ENCODE measurements at places on chromosomes 3 and 15. TPM values are rescaled to one million over a fixed set of nuclear protein-coding genes. Genes with fewer than 3 reads are reported as not detected.

Gene NANOGP8
- total RNA-seq, result not detected

Gene CPOX
- total RNA-seq, result 10.3 TPM

Gene NR2F2
- 21.0 TPM for total RNA-seq

Gene BFSP2
- total RNA-seq, result not detected

Gene DNAJB11
- total RNA-seq, result 34.3 TPM

GRCh38 chr3:80227216-80227615 lies 459.4 kb upstream of the ROBO1 start:
- no peak for DNase-seq

Gene COL7A1
- 26.5 TPM for total RNA-seq

- DNase-seq, result no peak
Observed at GRCh38 chr3:40585381-40586016, 60.7 kb downstream of the ZNF621 start.

- DNase-seq, result no peak
Observed at GRCh38 chr15:92906020-92906419, 5.9 kb downstream of the CHD2 start.

Gene FBXW12
- not detected for total RNA-seq

- no peak for DNase-seq
Observed at GRCh38 chr15:94263341-94264273, 32.2 kb downstream of the MCTP2 start.

DNA sequence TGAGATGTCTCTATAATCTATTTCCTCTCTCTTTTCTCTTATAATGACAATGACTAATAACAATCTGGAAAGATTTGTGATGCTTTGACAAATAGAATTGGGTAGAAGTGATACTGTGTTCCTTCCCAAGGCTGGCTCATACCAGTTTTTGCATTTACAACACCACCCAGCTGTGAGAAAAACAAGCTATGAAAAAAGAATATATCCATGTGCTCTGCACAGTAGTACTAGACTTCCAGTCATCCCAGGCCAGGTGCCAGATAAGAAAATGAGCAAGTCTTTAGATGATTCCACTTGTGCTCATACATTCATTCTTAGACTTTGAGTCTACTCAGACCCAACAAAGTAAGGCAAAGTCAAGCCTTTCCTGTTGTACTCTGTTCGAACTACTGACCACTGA lies 350.2 kb upstream of the POU1F1 start:
- no peak for DNase-seq

DNA sequence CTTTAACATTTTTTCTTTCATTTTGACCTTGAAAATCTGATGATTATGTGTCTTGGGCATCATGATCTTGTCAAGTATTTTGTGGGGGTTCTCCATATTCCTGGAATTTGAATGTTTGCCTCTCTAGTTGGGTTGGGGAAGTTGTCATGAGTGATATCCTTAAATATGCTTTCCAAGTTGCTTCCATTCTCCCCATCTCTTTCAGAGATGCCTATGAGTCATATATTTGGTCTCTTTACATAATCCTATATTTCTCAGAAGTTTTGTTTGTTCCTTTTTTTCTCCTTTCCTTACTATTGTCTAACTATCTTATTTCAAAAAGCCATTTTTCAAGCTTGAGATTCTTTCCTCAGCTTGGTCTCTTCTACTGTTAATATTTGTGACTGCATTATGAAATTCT lies 69.0 kb upstream of the CCDC80 start:
- DNase-seq, result no peak

DNA sequence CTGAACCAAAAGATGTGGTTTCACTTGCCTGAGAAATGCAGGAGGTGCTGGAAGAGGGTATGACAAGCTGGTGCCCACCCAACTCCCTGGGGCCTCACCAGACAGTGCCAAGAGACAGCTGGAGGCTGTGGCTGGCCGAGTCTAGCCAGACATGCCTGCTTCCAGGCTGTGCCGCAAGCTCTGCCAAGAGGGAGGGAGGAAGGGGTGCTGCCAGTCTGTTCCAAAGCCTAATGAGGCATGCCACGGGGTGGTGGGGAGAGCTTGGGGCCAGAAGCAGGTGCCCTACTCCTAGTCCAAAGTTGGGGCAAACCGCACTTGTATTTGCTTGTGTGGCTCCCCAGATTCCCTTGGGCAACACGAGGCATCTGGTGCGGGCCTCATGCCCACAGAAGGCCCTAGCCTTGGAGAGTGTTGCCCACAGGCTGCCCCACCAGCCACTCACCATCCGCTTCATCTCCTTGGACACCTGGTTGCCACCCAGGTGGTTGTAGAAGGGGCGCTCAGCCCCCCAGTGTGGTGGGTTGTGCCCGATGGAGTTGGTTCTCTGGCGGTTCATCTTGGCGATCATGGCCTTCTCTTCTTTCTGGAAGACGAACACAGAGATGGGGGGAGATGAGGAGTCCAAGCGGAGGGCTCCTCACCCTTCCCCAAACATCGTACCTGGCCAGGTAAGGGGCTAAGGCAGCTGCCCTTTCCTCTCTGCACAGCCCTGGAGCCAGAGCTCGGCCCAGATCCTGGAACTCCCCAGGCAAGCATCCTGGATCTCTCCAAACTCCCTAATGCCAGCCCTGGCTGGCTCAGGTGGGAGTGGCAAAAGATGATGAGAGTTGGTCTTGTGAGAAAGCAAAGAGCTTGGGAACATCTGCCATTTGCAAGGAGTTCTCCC lies 123.4 kb downstream of the SEC22A start:
- DNase-seq, result no peak

GRCh38 chr3:119313461-119313860 lies 19.3 kb downstream of the ARHGAP31 start:
- no peak for DNase-seq

- no peak for DNase-seq
Observed at GRCh38 chr3:116020989-116021388, 397.7 kb downstream of the GAP43 start.

DNA sequence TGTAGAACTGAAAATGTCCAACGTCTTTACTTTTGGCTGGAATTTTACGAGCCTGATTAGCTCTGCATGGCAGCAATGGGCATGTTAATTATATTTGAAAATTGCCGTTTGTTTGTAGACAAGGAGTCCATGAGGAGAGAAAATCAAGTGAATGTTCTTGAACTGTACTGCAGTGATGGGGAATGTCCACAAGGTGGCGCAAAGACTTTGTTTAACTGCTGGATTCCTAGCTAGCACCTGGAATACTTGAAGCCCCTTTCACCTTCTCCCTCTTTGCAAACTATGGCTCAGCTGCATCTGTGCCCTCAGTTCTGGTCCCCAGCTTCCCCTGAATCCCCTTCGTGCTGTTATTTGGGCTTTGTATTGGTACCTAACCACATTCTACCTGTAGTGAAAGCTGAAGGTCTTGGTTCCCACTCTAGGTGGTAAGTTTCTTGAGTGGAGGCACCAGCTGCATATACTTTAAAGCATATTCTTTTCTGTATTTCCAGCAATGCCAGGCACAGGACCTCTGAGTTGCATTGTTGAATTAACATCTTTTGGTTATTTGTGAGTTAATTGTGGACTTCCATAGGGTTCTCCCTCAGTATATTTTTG lies 25.3 kb downstream of the EXOG start:
- DNase-seq, result no peak

- DNase-seq, result no peak
Observed at GRCh38 chr3:63927422-63928280, 15.5 kb upstream of the SCAANT1 start.

Gene ETV5
- 17.4 TPM for total RNA-seq

Gene NLGN1
- total RNA-seq, result 18.3 TPM

Gene KNL1
- total RNA-seq, result 0.43 TPM

DNA sequence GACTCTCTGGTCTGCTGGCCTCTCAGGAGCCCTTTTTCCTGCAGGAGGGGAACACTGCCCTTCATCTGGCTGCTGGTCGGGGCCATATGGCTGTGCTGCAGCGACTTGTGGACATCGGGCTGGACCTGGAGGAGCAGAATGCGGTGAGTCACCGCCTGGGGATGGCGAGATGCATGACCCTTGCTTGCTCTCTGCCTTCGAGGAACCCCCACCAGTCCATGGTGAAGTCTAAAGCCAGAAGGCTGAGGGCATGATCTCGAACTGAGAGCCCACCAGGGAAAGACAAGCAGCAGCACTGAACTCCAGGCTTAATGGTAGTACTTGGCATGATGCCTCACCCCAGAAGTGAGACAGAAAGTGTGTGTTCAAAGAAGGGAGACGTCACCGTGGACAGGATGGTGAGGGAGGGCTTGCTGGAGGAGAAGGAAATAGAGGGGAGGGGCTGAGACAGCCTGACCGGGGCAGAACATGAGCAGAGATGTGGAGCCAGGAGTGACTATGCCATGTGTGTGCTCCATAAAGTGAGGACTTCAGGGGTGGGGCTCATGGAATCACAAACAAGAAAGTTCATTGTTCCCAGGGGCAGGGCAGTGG lies 19.2 kb downstream of the ANKDD1A start:
- DNase-seq, result no peak

- no peak for DNase-seq
Observed at GRCh38 chr3:52593103-52593502, 56.7 kb downstream of the UQCC5 start.

Gene IL12A
- 0.51 TPM for total RNA-seq

DNA sequence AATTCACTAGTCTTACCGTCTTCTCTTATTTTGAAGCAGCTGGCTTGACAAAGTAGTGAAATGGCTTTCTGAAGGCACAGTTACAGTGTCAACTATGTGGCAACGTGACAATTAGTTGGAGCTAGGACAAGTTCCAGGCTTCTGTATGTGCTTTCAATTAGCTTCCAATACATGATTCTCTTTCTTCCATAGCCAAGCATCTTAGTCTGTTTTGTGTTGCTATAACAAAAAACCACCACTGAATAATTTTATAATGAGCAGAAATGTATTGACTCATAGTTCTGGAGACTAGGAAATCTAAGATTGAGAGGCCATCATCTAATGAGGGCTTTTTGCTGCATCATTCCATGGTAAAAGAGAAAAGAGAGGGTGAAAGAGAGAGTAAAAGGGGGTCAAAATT lies 365.1 kb upstream of the PLSCR5 start:
- DNase-seq, result no peak

Gene SNAPC5
- 32.0 TPM for total RNA-seq

GRCh38 chr3:151074256-151074655 lies 11.2 kb upstream of the MED12L start:
- DNase-seq, result no peak

GRCh38 chr3:30607032-30607833 lies 832 bp downstream of the TGFBR2 start:
- peak; percentile 94 for DNase-seq

Gene AGTR1
- total RNA-seq, result 0.67 TPM

Gene SPESP1
- 1.8 TPM for total RNA-seq

GRCh38 chr3:38964204-38964603 lies 87.5 kb downstream of the SCN11A start:
- no peak for DNase-seq

Gene SEMA6D
- total RNA-seq, result 9.9 TPM

DNA sequence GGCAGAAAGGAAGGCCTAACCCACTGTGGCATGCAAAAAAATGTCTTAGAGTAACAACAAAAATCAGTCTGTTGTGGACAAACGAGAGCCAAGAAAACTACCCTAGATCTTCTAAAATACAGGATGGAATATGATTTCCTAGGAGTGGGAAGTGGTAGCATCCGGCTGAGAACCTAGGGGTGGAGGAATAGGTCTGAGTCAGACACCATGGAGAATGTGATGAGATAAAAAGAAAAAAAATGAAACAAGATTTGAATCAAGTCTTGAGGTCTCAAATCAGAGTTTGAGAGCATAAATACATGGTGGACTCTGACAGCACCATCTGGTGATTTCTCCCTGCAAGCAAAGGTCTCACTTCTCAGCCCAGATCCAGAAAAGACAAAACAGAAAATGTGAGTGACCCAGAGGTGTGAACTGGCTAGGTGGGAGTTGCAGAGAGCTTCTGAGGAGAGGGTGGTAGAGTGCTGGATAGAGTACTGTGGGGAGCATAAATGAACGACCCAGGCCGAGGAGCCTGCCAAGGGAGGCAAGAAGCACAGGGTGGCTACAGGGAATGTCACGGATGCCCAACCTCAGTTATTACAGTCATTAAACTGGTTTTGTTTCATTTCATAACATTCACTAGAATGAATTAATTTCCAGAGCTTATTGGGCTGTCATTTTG lies 27.6 kb upstream of the VEPH1 start:
- DNase-seq, result no peak

GRCh38 chr3:2544718-2545117 lies 446.1 kb downstream of the CNTN4 start:
- DNase-seq, result no peak

Gene NRG4
- total RNA-seq, result not detected

GRCh38 chr3:67947808-67948508 lies 293.5 kb upstream of the SUCLG2 start:
- no peak for DNase-seq

Gene BHLHE40
- 71.5 TPM for total RNA-seq

Gene FBXO40
- total RNA-seq, result 147 TPM

- no peak for DNase-seq
Observed at GRCh38 chr3:54235998-54236397, 113.6 kb downstream of the CACNA2D3 start.

Gene ATP8B4
- 3.1 TPM for total RNA-seq

DNA sequence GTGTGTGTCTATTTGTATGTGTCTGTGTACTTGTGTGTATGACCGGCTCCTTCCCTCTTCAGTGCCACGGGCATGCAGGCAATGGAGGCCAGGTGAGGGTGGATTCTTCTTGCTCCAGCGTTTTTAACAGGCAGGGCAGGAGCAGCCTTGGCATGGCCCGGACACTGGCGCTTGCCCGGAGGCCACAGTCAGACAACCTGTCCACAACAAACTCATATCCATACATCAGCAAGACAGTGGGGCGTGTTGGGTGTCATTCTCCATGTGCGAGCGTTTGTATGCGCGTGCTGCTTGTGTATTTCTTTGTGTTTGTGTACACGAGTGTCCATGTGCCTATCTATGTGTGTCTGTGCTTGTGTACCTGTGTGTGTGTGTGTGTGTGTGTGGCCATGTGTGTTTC lies 29.8 kb downstream of the PTH1R start:
- DNase-seq, result peak; percentile 38

Gene FEZF2
- not detected for total RNA-seq
